Inflammatory macrophage treated with lipopolysaccharide for 1 hour (primary cell): ENCODE measurements at places on chromosomes 4 and X.

DNA sequence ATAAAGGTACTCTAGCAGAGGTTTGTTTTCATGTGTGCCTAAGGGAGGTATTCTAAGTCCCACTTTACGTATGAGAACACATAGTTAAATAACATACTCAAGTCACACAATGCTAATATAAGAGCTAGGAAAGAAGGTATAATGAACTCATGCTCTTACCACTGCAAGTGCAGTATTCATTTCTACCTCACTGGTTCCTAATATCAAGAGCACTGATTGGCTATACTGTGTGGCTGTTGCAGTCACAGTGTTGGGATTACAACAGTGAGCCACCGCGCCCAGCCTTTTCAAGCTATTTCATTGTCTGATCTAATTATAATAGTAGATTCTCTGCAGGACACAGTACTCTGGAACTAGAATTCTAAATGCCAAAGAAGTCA, 84.0 kb downstream of the PDS5A start:
- DNase-seq: no peak

DNA sequence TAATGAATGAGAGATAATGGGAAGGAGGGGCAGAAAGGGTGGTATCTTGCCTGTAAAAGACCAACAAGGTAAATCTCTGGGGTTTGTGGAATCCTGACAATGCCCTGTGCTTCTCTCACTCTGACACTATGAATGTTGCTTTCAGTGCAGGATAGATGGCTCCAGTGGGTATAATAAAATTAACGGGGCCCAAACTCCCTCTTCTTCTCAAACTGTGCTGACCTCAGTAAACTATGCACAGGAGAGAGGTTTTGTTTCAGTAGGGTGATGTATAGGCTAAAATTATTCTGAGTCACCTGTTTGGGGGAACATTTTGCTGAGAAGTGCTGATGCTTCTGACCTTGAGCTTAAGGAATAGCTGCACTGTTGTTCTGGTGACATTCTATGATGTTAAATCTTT, 82.6 kb downstream of the TSPAN7 start:
- no peak for DNase-seq

- no peak for DNase-seq
These were observed 66.0 kb downstream of the AASDH start for GRCh38 chr4:56321251-56321650.

DNA sequence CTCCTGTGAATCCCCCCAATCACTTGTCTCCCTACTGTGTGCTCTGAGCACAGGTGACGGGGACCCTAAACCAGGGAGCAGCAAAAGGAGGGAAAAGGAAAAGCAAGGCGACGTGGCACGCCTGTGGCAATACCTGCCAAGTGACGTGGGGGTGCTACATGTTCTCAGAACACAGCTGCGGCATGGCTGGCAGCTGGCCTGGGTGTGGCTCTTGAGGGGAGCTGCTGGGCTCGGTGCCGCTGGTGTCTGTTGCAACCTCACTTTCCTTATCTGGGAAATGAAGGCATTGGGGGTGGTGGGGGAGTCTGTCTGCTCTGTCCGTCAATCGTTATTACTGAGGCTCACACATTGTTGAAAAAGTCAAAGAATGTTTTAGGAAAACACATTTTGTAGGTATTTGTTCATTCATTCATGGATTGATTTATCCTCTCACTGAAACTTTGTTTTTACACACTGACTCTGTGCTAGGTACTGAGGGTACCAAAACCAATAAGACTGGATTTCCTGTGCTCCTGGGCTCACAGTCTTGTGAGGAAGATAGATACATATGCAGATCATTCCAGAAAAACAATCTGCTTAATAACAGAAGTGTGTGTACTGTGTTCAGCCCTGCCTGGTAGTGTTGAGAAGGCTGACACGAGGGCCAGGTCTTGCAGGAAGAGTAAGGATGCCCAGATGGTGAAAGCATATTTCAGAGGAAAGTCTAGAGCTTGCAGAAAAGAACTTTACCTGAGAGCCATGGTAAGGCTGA, 217.6 kb downstream of the PTTG2 start:
- DNase-seq: no peak

DNA sequence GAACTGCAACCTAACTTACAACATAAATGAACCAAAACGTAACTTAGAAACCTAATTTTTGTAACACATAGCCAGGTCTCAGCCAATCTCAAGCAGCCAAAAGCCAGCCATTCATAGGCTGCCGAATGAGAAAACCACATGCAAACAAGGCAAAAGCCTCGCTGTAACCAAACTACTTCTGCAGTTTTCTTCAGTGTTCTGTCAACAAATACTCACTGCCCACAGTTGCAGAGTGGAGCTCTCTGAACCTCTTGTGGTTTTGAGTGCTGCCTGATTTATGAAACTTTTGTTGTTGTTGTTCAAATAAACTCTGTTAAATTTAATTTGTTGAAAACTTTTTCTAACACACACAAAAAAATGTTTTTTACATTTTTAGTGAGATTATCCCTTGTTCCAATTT, 251.2 kb downstream of the PAPSS1 start:
- no peak for DNase-seq
